Stimulated activated CD4-positive, alpha-beta T cell treated with anti-CD3 and anti-CD28 coated beads, Interleukin-4, amount 100 ng/mL, for 48 hours (primary cell): ENCODE measurements at places on chromosomes 12 and 14.
A peak's percentile ranks its signal among the peaks of the same experiment; 100 is the strongest.

DNA sequence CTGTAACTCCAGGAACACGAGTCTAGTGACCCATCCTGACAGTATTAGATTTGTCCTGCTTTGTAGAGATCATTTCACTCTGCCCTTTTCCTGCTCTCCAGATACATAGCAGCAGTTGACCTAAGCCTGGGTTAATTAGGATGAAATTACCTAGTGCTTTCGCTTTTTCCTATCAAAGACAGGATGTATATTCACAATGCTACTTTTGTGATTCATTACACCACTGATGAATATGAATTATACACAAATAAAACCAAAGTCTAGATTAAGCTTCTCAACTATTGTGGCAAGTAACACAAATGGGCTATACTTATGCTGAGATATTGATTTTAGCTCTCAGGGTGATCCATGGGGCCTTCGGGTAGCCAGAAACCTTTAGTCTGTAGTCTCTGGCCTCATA, 17.9 kb downstream of the CERS5 start:
- no peak for DNase-seq

DNA sequence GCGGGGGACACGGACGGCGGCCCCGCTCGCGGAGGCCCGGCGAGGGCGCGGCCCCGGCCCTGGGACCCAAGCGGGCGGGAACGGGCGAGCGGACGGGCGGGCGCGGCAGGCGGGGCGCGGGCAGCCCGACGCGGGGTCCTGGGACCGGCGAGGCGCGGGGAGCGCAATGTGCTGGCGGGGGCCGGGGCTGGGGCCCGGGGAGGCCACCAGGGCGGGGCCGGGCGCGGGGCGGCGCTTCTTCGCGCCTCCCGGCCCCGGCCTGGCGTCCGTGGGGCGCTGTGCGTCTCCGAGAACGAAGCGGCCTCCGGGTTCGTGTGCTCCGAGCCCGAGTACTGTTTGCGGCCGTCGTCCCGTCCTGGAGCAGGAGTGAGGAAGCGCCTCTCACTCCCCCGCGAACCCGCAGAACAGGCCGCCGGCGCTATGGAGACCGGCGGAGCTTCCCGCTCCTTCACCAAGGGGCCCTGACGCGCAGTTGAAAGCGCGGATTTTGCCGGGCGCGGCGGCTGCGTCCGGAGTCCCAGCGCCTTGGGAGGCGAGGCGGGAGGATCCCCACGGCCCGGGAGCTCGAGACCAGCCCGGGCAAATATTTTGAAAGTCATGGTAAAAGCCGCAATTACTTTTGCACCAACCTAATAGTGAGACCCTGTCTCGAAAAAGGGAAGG, 420 bp upstream of the ANKLE2 start:
- peak; percentile 82 for DNase-seq

- DNase-seq: no peak
These were observed 2.1 kb downstream of the MLH3 start for GRCh38 chr14:75049136-75049535.

DNA sequence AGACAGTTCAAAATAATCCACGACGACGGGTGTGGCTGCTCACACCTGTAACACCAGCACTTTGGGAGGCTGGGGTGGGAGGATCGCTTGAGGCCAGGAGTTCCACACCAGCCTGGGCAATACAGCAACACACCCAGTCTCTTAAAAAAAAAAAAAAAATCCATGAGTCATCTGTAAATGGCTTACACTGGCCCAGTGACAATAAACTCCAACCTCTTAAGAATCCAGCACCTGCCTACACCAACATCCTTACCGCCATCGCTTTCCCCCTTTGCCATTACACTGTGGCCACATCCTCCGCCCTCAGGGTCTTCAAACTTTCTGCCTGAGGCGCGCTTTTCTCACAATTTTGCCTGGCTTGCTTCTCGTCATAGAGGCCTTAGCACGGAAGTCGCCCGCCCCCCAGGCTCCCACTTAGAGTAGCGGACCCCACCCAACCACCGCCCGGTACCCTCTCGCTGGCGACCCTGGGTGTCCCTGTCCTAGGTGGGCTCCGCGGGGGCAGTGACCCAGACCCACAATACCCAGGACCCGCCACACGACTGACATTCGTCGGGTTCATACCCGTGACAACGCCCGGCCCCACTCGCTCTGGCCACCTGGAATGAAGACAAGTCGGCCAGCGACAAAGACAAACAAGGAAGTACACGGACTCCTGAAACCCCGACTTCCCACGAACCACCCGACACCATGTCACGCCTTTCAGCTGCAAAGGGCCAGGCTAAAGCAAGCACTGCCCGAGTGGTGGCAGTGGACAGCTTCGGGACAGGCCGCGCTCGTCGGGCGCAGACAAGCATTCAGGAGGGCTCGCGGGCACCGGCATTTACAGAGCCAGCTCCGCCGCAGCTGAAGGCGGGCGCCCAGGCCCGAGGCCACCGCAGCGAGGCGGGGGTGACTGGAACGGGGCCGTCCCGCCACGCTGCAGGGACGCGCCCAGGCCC, 636 bp downstream of the GOLGA3 start:
- no peak for DNase-seq

DNA sequence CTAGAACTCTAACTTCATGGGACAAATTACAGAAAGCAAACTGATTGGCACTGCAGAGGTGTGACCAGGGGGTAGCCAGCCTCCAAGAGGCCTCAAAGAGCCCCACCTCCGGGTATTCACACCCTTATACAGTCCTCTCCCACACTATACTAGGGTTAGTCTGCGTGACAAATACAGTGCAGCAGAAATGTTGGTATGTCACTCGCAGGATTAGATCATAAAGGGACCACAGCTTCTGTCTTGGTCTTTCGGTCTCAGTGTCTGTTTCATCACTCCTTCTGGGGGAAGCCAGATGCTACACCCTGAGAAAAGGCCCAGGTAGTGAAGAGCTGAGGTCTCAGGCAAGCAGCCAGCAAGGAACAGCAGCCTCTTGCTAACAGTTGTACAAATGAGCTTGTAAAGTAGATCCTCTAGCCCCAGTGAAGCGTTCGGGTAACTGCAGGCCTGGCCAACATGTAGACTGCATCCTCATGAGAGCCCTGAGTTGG, 68.9 kb upstream of the SAV1 start:
- DNase-seq: peak; percentile 31

- DNase-seq: no peak
These were observed 65.7 kb downstream of the TTC9 start for GRCh38 chr14:70707138-70708038.

DNA sequence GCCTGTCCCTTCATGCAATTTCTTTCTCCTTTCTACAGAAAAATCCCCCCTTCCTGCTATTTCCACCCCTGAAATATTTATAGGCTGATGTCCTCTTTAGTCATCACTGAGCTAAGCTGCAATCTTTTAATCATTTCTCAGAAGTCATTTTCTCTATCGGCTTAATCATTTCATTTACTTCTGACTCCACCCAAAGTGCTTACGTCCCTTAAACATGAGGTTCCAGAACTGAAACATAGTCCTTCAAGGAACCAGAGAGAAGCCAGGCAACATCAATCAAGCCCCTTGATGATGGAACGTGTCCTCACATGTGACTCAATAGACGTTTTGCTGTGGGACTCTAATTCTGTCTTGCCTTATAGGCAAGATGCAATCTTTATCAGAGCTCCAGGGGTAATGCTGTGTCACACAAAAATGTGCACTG, 148.7 kb upstream of the KRR1 start:
- DNase-seq: no peak

- no peak for DNase-seq
These were observed 1.3 kb downstream of the MOK start for GRCh38 chr14:102303664-102304063.

- no peak for DNase-seq
These were observed 43.7 kb upstream of the HECTD1 start for GRCh38 chr14:31251028-31251958.

DNA sequence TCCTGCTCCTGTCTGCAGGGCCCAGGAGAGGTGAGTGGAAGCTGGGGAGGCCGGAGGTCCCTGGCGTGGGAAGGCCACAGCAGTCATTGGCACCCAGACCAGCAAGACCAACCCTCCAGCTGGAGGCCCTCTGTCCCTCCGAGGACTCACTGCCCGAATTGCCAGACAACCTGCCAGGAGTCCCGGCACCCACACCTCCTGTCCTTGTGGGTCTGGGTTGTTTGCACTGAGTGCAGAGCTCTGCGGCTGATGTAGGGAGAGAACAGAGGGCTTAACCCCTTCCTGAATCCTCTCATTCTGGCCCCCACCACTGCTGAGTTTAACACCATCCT, 204.9 kb downstream of the KIF26A start:
- DNase-seq: no peak

- no peak for DNase-seq
These were observed 196.2 kb upstream of the C14orf180 start for GRCh38 chr14:104383088-104383995.

DNA sequence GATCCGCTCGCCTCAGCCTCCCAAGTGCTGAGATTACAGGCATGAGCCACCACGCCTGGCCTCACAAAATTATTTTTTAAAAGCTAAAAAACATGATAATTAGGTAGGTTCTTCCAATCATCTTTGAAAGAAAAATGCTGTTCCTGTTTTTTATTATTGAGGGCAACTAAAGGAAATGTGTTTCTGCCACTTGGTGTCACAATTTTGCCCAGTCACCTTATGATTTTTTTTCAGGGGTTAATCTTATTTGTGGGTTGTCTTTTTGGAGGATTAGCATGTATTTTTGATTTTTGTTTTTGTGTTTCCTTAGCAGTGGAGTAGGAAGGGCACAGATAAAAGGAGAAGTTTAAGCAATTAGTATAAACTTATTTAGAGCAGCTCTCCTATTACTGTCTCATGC, 79.8 kb downstream of the PRORP start:
- no peak for DNase-seq

DNA sequence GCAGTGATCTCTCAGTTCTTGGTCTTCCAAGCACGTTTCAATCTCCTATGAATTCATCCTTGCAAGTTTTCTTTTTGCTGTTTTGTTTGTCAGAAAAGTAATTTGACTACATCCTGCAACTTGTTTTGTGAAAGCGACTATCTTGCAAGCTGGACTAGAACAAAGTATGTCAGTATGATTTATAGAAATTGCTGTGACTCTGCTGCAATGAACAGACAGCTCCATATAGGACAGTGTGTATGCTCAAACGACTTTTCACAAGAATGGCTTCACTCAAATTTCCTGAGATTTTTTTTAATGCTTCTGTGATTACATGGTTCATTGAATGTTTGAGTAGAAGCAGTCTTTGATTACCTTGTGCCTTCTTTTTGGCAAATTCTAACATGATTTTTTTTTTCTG, 123.5 kb upstream of the TRHDE start:
- DNase-seq: no peak

DNA sequence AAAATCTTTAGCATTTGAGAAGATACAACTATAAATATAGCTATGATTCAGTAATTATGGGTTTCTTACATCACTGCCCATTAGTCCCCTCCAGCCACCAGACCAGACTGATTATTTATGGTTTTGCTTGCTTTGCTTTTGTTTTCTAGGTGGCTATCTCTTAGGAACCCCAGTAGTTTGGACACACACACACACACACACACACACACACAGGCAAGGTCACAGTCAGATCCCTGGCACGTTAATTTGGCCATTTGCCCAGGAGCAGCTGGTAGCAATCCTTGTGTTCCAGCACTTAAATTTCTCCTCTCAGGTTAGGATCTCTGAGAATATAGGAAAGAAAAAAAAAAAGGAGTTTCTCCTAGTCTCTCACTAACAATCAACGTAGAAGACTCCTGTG, 90.2 kb upstream of the RESF1 start:
- no peak for DNase-seq

DNA sequence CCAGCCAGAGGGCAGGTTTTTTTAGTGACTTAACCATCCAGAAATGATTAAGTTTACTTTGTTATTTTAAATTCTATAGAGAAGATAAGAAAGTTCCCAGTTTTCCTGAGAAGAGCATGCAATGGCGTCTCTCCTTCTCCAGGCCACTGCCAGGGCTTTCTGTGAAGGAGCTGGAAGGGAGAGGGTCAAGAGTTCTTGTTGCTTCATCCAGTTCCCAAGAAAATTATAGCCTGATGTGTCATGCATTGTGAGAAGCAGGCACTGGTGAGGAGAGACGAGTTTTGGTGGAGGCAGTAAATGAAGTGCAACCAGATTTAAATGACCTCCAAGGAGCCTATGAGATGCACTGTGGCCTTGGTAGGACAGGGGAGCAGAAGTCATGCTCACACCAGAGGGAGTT, 14.2 kb downstream of the ELK3 start:
- DNase-seq: no peak

GRCh38 chr14:63237791-63238190, 33.5 kb downstream of the RHOJ start:
- DNase-seq: no peak

GRCh38 chr12:75759842-75760572, 248.6 kb upstream of the KRR1 start:
- no peak for DNase-seq

- DNase-seq: no peak
These were observed 75.2 kb downstream of the PRIMA1 start for GRCh38 chr14:93712838-93713724.

GRCh38 chr14:55638665-55639064, 58.7 kb downstream of the KTN1 start:
- DNase-seq: no peak

GRCh38 chr14:52790011-52790755, 1.2 kb downstream of the GNPNAT1 start:
- DNase-seq: no peak

- no peak for DNase-seq
These were observed 462 bp upstream of the ETNK1 start for GRCh38 chr12:22624548-22624869.

- no peak for DNase-seq
These were observed 581.1 kb downstream of the SLC16A7 start for GRCh38 chr12:60176891-60177290.

- DNase-seq: no peak
These were observed 237.4 kb upstream of the PWP1 start for GRCh38 chr12:107448198-107448597.

GRCh38 chr12:124354400-124354799, 59.5 kb downstream of the RFLNA start:
- DNase-seq: no peak

GRCh38 chr12:3010214-3010930, 51.2 kb downstream of the TEAD4 start:
- DNase-seq: no peak

GRCh38 chr12:73225941-73226340, 953.8 kb downstream of the TRHDE start:
- DNase-seq: no peak

GRCh38 chr12:45409966-45410365, 194.1 kb downstream of the ANO6 start:
- no peak for DNase-seq

- DNase-seq: no peak
These were observed 26.7 kb downstream of the OR10P1 start for GRCh38 chr12:55663391-55663790.
